ENCODE measurements at places on chromosomes 12 and 14. TPM values are rescaled to one million over a fixed set of nuclear protein-coding genes. Genes with fewer than 3 reads are reported as not detected.

P2RX2 gene
- total RNA-seq, result not detected

RERG gene
- total RNA-seq, result 2.4 TPM

LRTM2 gene
- total RNA-seq, result not detected

DNA sequence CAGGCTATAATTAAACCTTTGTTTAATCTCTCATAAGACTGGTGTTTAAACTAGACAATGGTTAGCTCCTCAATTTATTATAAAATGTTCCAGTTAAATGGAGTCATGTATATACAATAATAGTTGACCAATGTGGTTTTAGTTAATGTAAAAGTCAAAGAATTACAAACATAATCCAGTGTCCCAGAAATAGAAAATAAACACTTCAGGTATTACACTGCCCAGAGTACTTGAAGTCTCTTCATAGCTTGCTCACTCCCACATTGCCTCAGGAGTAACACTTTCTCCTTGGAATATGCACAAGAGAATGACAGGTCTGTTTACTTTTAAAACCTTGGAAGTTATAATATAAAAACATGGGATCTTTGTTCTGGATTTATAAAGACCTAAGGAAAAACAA is 60.5 kb downstream of the SLC38A1 start:
- no peak overlapping the region for H3K27ac ChIP-seq
- H3K4me1 ChIP-seq, result peaks cover 11% of the 10 kb centered on the region
- no peak overlapping the region for H3K4me3 ChIP-seq
- H3K27me3 ChIP-seq, result no peaks in the 10 kb centered on the region

DNA sequence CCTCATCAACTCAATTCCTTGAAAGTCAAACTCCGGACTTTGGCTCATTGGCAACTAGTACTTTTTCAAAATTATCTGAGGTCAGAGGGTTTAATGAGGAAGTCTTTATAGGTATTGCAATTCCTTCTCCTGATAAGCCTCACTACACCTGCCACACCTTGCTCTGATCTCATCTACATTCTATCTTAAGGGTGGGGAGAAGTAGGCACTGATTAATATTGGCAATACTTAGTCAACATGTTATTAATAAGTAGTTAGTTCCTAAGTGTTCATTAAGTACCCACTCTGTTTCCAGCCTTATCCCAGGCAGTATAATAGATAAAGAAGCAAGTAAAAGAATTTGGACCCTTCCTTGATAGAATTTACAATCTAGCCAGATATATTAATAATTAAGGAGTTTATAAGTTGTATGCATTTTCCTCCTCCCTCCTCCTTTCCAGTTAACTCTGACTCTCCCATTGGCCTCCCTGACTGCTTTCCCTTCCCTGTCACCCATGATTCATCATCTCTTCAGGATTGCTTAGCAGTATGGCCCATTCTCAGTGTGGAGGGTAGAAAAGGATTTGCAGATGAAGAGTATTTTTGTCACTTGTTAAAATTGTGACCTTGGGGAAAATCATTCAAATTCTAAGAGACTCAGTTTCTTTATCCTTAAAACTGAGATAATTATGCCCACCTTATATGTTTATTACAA is 231.0 kb upstream of the ATP2B1 start:
- no peak overlapping the region for H3K27ac ChIP-seq
- H3K36me3 ChIP-seq, result no peaks in the 10 kb centered on the region
- H3K4me1 ChIP-seq, result no peaks in the 10 kb centered on the region
- H3K27me3 ChIP-seq, result no peaks in the 10 kb centered on the region
- H3K4me3 ChIP-seq, result no peak overlapping the region
- DNase-seq, result no peak

GRCh38 chr12:50979369-50980052 is 27.2 kb downstream of the HIGD1C start:
- DNase-seq, result no peak
- no peaks in the 10 kb centered on the region for H3K36me3 ChIP-seq
- no peak overlapping the region for H3K4me3 ChIP-seq
- H3K27ac ChIP-seq, result no peak overlapping the region
- peaks cover 5% of the 10 kb centered on the region for H3K4me1 ChIP-seq
- no peaks in the 10 kb centered on the region for H3K27me3 ChIP-seq

- DNase-seq, result no peak
- H3K27me3 ChIP-seq, result no peaks in the 10 kb centered on the region
- H3K36me3 ChIP-seq, result no peaks in the 10 kb centered on the region
- no peaks in the 10 kb centered on the region for H3K4me1 ChIP-seq
- no peak overlapping the region for H3K4me3 ChIP-seq
- H3K27ac ChIP-seq, result no peak overlapping the region
Observed at GRCh38 chr14:78983126-78983525, 813.0 kb downstream of the NRXN3 start.

GRCh38 chr12:57342207-57342691 is 88.6 kb downstream of the R3HDM2 start:
- H3K4me3 ChIP-seq, result no peak overlapping the region
- peaks cover 10% of the 10 kb centered on the region for H3K4me1 ChIP-seq

DNA sequence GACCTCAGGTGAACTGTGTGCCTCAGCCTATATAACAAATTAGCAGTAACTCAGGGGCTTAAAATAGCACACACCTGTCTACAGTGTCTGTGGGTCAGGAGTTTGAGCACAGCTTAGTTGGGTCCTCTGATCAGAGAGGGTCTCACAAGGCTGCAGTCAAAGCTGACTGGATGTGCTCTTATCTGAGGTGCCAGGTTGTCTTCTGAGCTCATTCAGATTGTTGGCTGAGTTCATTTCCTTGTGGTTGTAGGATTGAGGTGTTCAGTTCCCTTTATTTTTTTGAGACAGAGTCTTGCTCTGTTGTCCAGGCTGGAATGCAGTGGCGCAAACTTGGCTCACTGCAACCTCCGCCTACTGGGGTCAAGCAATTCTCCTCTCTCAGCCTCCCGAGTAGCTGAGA is 164.7 kb downstream of the ADCK1 start:
- H3K27ac ChIP-seq, result no peak overlapping the region
- DNase-seq, result no peak
- no peaks in the 10 kb centered on the region for H3K4me1 ChIP-seq
- H3K27me3 ChIP-seq, result peaks cover 2% of the 10 kb centered on the region
- H3K4me3 ChIP-seq, result no peak overlapping the region

- no peak overlapping the region for H3K4me3 ChIP-seq
- H3K27me3 ChIP-seq, result no peaks in the 10 kb centered on the region
- H3K36me3 ChIP-seq, result no peaks in the 10 kb centered on the region
- DNase-seq, result no peak
- H3K4me1 ChIP-seq, result no peaks in the 10 kb centered on the region
Observed at GRCh38 chr12:61291647-61292046, 968.6 kb upstream of the USP15 start.

DNA sequence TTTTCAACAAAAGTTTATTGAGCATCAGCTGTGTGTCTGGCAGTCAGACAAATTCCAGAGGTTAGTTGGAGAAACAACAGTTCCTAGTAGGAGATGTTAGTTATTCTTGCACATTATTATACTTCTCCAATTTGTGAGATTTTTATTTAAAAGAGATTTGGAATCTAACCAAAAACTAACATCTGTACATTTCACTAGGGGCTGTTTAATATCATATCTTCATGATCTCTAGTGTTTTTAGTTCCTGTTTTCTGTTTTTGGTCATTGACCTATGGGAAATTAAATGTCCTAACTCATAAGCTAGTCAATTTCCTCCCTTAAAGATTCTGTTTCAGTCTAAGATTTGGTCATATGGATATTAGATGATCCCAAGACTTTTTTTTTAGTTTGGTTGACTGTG is 34.1 kb upstream of the KLHDC2 start:
- H3K27ac ChIP-seq, result no peak overlapping the region
- DNase-seq, result no peak

- no peak for DNase-seq
- H3K4me1 ChIP-seq, result no peaks in the 10 kb centered on the region
- H3K27me3 ChIP-seq, result no peaks in the 10 kb centered on the region
- H3K36me3 ChIP-seq, result peaks cover 24% of the 10 kb centered on the region
- no peak overlapping the region for H3K27ac ChIP-seq
Observed at GRCh38 chr12:110354172-110354780, 49.2 kb downstream of the ANAPC7 start.

DNA sequence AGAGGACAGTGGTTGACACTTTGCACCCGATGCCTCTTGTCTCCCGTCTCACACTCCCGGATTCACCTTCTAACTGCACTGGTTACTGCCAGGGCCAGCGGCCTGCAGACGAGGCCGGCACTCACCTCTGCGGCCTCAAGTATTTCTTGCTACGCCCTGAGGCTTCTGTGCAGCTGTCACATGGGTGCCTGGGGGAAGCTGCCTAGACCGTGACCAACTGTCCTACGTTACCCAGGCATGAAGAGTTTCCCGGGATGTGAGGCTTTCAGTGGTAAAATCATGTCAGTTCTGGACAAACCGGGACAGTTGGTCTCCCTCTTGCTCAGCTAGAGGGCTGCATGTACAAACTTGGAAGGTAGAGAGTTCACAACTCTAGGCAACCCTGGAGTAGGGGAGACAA is 274.5 kb downstream of the GLT1D1 start:
- no peaks in the 10 kb centered on the region for H3K36me3 ChIP-seq
- H3K27me3 ChIP-seq, result no peaks in the 10 kb centered on the region
- H3K4me3 ChIP-seq, result no peak overlapping the region

DNA sequence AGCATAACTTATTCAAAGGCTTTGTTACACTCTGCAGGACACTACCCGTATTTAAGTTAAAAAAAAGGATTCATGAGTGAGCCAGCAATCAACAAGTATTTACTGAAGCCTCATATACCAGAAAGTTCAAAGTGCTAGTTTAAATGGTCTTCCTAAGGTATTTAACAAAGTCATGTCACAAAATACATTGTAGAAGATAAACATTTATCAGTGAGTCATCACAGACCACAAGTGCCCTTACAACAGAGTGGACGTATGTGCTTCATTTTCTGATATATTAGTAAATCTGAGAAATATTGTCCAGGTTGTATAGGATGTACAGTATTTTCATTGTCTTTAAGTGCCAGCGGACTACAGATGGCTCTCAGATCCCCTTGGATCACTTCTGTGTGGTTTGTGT is 24.2 kb downstream of the FLRT2 start:
- no peak overlapping the region for H3K4me3 ChIP-seq
- H3K27me3 ChIP-seq, result no peaks in the 10 kb centered on the region
- no peak overlapping the region for H3K27ac ChIP-seq
- H3K36me3 ChIP-seq, result no peaks in the 10 kb centered on the region
- DNase-seq, result no peak

GRCh38 chr14:61217516-61217915 is 63.6 kb downstream of the TMEM30B start:
- no peaks in the 10 kb centered on the region for H3K36me3 ChIP-seq
- H3K4me3 ChIP-seq, result no peak overlapping the region
- no peak for DNase-seq
- H3K27me3 ChIP-seq, result no peaks in the 10 kb centered on the region
- peak overlapping the region; percentile 24 for H3K27ac ChIP-seq
